ENCODE measurements at places on chromosomes 6 and 20.

DNA sequence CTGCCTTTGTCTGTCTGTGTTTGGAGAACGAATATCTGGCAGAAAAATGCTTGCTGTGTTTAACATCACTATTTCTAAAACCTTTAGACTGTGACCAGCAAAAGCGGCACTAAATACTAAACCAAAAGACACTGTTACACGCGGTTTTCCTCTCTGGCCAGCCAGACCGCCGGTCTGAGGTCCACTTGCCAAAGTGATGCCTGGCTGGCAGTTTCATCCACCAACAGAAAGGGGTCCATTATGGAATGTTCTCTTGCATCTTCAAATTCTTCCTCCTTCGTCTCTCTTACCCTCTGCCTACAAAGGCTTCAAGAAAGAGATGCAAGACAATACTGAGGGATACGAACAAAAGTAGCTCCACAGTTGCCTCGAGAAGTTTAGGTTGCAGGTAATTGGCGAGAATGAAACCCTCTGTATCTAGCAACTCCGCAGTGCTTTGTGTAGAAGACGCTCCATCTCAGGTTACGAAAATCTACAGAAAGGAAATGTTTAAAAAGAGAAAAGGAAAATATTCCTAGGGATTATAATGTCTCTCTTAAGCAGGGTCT, 176.6 kb downstream of the TRIM27 start:
- no peak for DNase-seq

- no peak for DNase-seq
Observed at GRCh38 chr20:33664762-33665144, 2.0 kb upstream of the ACTL10 start.

- no peak for DNase-seq
Observed at GRCh38 chr6:107763946-107764345, 60.2 kb downstream of the SCML4 start.

GRCh38 chr6:53532061-53532797, 12.7 kb downstream of the GCLC start:
- no peak for DNase-seq

DNA sequence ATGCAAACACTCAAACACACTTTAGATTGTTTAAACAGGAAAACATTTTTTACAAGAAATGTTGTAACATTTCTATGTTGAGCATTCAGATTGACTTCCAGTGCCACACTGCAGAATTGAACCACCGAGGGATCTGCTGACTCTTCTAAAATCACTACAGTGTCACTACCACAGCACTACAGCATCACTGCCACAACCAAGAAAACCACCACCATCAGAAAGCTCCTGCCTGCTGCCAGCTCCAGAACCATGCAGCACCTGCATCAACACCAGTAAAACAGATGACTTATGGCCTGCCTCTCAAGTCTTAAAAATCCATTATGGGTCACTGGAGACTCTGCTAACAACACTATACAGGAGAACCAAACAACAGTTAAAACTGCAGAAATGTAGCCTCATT, 25.4 kb upstream of the BTN3A2 start:
- DNase-seq = no peak

- DNase-seq = no peak
Observed at GRCh38 chr6:157586476-157587126, 205.6 kb downstream of the ZDHHC14 start.

DNA sequence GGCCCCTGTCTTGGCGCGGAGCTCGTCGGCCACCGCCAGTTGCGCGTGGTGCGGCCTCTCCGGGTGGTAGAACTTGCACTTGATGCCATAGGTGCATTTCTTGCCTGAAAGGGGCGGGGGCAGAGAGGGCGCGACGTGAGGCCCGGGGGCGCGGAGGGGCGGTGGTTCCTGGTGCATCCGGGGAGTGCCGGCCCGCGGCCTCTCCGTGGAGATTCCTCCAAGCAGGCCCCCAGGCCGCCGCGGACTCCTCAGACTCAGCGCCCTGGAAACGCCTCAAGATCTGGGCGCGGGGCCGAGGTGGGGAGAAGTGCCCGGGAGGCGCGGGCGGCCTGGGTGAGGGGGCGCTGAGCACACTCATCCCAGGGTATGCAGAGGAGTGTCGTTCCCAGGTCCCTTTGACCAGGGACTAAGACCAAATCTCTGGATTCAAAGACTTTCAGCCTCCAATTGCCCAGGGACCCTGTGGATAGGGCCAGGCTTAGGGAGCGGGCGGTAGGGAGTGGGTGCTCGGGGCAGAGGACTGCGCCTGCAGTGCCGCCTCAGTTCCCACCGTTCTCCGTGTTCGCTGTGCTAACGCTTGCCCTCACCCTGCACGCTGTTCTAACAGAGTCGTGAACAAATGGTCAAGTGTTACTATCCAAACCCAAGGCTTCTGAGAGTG, 33.3 kb downstream of the ZC3H12D start:
- no peak for DNase-seq

DNA sequence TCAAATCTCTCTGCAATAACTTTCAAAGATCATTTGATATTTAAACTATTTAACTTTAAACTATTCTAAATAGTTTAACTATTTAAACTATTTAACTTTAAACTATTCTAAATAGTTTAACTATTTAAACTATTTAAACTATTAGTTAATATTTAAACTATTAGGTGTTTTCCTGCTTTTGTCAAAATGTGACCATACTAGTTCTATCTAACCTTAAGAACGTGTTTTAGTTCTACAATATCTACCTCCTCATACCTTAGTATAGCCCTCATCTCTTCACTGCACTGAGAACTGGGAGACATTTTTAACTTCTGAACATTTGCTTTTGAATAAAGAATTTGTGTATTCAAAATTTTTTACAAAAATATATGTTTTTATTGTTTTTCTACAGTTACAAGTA, 429.1 kb downstream of the ADGRB3 start:
- DNase-seq = no peak

GRCh38 chr6:113979937-113980336, 9.0 kb upstream of the HDAC2 start:
- no peak for DNase-seq

- peak; percentile 35 for DNase-seq
Observed at GRCh38 chr6:129709769-129710449, at the start of gene ARHGAP18. Gene ARHGAP18 (minus strand): TSS chr6:129710177. CDS start chr6:129710136, 41 bp downstream.

GRCh38 chr6:13908955-13909381, 15.8 kb upstream of the RNF182 start:
- peak; percentile 39 for DNase-seq

- DNase-seq = no peak
Observed at GRCh38 chr6:72619883-72620696, 1.8 kb upstream of the KCNQ5 start.

GRCh38 chr6:54595844-54596243, 250.7 kb upstream of the FAM83B start:
- no peak for DNase-seq

- no peak for DNase-seq
Observed at GRCh38 chr6:338815-339262, 46.6 kb downstream of the DUSP22 start.

GRCh38 chr6:2081155-2082138, 164.0 kb downstream of the GMDS start:
- no peak for DNase-seq

DNA sequence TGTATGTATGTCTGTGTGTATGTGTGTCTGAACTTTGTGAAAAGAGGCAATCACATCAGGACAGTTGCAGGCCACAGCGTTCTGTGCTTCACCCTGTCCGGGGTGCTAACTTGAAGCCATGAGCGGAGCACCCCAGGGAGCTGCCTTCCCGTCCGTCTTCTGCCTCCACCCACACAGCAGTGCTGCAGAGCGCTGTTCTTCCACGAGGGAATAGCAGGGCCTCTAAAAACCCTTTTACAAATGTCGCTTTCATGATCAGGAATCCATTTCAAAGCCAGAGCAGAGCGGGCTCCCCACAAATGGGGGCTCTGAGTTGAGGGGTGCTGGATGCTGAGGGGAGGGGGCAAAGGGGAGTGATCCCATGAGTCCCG, 131.5 kb downstream of the RNASET2 start:
- no peak for DNase-seq

GRCh38 chr6:25179051-25179778, 100.0 kb upstream of the CARMIL1 start:
- no peak for DNase-seq

- no peak for DNase-seq
Observed at GRCh38 chr20:13525225-13525940, 113.3 kb downstream of the TASP1 start.

DNA sequence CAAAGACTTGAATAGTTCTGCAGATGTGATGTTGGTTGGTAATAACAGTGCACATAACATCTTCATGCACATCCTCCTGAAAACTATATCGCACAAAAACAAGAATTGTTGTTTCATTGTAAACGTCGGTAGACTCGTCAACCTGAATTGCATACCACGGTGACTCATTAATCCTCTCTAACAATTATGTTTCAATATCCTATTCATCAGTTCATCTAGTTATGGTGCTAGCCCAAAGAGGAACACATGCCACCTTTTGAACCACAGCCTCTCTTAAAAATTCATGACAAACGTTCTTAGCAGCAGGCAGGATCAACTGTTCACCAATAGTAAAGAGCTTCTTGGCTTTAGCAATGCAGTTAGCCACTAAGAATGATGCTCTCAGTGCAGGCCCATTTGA, 25.0 kb downstream of the CRYBG1 start:
- DNase-seq = no peak

DNA sequence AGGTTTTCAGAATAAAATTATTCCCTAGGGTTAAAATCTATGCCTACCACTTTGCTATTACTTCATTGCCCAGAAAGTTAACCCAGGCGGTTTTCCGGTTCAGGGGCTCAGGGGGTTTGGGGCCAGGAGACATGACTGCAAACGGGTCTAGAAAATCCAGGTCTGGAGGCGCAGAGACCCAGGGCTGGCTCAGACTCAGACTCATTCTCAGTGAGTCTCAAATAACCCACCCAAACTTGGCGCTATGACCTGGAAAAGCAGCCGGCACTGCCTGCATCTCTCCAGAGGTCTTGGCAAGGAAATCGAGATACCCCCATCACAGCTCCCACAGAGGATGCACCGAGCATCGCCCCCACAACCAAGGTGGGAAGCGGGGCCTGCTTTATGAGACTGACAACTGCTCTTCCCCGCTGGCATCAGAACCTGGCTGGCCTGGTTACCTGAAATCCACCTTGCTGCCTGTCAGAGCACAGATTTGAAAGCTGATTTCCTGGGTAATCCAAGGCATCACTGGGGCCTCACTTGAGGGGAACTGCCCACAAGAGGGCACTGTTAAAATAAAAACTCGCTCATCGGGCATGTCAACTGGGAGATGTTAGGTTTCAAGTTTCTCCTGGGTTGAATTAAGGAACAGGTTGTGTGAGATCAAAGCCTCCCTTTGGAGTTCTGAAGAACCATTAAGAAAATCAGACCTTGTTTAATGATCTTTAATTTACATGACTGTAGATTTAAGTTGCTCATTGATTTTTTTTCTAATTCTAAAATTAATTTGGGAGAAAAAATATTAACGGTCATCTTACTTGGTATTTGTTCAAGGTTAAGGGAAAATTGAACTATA, 55.1 kb downstream of the KIF16B start:
- DNase-seq = no peak

- DNase-seq = no peak
Observed at GRCh38 chr6:157019733-157020132, 242.6 kb downstream of the ARID1B start.

- no peak for DNase-seq
Observed at GRCh38 chr20:22601361-22602141, 17.2 kb upstream of the FOXA2 start.

DNA sequence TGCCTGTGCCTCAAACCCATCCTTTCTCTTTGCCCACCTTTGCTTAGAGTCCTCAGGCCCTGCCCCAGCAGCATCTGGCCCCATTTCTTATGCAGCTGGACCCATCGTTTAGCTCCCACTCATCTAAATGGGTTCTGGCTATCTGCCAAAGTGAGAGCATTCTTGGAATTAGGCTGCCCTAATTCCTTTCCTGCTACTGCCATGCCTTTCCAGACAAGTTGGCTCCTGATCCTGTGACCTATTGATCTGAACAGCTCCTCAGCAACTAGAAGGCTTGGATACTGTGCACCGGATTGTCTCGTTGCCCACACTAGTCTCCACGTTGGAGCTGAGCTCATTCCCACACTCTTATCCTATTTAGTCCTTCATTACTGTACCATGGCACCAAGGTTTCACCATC, 22.9 kb downstream of the DZANK1 start:
- DNase-seq = no peak

- no peak for DNase-seq
Observed at GRCh38 chr20:53938739-53939138, 131.7 kb downstream of the BCAS1 start.

DNA sequence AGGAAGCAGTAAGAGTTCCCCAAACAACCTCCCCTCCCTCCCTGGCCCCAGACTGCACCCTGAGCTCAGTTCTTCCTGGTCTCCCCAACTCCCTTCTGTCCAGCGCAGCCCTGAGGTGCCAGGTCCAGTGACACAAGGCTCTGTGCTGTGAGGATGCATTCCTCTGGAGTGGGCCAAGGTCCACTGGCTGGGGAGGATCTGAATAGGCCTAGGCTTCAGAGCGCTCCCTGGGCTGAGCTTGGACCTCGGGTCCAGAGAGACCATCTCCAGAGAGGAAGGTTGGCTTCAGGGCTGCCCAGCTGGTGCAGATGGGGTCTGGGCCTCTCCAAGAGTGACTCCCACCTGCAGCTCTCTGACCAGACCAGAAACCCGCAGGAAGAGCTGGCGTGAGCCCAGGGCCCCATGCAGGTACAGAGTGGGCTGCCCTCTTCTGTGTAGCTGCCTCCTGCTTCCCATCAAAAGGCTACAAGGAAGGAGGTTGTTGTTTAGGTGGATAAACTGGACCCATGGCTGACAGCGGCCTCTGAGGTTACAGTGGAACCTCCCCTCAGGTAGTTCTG, 52.3 kb upstream of the MLN start:
- DNase-seq = no peak
